NCI-H2081 treated with DMSO at 0.1 percent for 48 hours (cell line): ENCODE measurements at places on chromosomes 2 and 18.

DNA sequence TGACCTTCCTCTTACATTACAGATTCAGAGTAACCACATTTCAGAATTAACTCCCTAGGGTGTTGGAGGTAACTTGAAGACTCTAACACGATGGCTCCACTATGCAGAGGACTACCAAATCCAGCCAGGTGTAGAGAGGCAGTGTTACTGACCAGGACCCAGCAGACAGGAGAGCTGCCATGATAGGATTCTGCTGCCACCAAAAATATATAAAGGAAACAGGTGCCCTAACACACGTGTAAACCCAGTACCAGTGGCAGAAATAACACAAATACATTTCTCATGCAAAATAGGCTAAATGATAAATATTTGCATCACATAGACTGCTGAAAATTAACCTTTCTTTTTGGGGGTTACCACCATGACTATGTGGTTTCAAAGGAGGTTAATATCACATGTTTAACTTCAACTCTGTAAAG is 7.0 kb downstream of the ZBTB14 start:
- DNase-seq, result no peak

GRCh38 chr18:41119031-41119430 is 836.0 kb upstream of the PIK3C3 start:
- DNase-seq, result no peak

DNA sequence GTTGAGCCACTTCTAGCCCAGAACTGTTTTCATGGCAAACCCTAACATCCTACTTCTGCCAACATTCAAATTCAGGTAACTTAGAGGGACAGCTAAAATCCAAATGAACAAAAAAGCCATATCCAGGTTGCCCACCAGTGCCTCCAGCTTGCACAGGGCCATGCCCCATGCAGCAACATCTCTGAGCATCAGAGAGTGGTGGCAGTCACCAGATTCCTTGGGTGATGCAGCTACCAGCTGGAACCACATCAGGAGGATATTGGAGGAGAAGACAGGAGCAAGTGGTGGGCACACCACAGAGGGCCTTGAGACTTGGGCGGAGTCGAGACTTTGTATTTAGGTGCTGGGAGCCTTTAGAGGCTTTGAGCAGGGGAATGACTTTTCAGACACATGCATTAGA is 50.5 kb downstream of the SDC1 start:
- DNase-seq, result no peak

GRCh38 chr18:34633368-34633767 is 76.7 kb upstream of the DTNA start:
- no peak for DNase-seq
